GM12892 (cell line): ENCODE measurements at places on chromosomes 7 and 10.

- no peak for DNase-seq
Measured at GRCh38 chr7:78020874-78021249, 222.3 kb downstream of the PHTF2 start.

GRCh38 chr7:46197785-46198540, 276.9 kb upstream of the IGFBP3 start:
- DNase-seq = no peak

DNA sequence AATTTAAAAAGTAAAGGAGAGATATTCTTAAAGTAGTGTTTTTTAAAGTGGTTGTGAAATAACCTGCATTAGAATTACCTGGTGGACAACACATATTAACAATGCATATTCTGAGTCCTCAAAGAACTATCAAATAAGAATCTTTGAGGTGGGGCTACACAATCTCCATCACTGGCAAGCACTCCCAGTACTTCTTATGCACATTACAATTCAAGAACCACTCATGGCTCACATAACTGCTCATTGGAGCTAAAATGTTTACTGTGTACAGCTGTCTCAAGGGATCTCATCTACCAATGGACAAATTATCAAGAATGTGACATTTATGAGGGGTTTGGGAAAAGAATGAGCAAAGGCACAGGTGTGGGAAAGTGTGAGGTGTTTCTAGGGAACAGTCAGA, 692.0 kb downstream of the PHTF2 start:
- no peak for DNase-seq

GRCh38 chr7:126222782-126223181, 1030.0 kb downstream of the GRM8 start:
- no peak for DNase-seq

DNA sequence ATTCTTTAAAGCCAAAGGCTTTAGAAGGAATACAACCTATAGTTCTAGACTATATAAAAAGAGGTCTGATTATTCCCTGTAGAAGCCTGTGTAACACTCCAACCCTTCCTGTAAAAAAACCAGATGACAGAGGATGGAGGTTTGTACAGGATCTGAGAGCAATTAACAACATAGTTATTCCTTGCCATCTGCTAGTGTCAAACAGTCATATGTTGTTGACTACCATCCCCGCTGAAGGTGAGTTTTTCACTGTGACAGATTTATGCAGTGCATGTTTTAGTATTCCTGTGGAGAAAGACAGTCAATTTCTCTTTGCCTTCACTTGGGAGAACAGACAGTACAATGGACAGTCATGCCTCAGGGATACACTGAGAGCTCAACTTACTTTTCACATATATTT, 19.0 kb upstream of the SLC26A4 start:
- DNase-seq = no peak

- no peak for DNase-seq
Measured at GRCh38 chr7:32532086-32532485, 36.8 kb downstream of the AVL9 start.

- no peak for DNase-seq
Measured at GRCh38 chr7:133584956-133585668, 332.2 kb downstream of the EXOC4 start.

GRCh38 chr10:36425131-36425797, 700.1 kb upstream of the ANKRD30A start:
- DNase-seq = no peak

DNA sequence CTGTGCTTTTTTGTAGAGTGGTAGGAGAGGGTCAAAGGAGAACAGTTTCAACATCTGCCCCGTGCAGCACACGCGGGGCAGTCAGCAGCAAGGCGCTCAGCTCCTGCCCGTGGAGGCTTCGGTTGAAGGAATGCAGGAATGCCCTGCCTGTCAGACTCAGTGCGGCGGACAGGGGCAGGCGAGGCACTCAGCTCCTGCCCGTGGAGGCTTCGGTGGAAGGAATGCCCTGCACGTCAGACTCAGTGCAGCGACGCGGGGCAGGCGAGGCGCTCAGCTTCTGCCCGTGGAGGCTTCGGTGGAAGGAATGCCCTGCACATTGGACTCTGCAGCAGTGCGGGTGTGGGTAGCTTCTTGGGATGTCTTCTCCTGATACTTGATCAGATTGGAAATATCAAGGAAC, 37.0 kb downstream of the PPP2R2D start:
- no peak for DNase-seq

- no peak for DNase-seq
Measured at GRCh38 chr7:115346685-115347084, 424.8 kb downstream of the MDFIC start.

- no peak for DNase-seq
Measured at GRCh38 chr10:86295791-86296190, 70.8 kb downstream of the GRID1 start.

- no peak for DNase-seq
Measured at GRCh38 chr7:76423666-76424412, 911 bp upstream of the ZP3 start.

GRCh38 chr10:118409295-118409694, 67.2 kb upstream of the FAM204A start:
- no peak for DNase-seq

DNA sequence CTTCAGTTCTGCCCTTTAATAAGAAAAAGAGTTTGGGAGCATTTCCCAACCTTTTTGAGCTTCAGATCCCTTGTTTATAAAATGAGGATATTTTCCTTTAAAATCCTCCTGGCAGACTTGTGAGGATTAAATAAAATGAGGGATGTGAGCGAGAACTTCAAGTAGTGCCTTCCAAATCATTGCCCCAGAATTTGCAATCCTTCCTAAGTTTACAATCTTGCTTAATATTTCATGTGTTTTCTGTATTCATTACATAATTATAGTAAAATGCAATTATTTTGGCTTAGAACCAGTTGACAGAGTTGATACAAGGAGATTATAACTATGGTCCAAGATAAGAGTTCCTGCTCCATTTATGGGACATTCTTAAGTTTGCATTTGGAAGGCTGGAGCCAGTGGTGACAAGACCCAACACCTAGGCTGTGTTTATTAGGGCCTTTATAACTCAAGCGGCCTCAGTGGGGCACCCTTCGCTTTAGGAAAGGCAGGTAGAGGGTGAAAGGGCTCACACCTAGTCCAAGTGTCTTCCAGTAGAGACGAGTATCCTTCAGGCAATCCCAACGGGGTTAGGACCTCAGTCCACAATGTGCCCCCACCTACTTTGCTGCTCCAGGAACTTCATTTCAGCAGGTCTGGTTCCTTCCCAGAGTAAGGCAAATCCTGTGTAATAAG, 317.5 kb downstream of the WDR11 start:
- DNase-seq = no peak
